Smooth muscle cell of trachea (primary cell): ENCODE measurements at places on chromosomes 1 and 21. TPM values are rescaled to one million over a fixed set of nuclear protein-coding genes. Genes with fewer than 3 reads are reported as not detected.

The CD84 gene
- total RNA-seq = not detected in 2 replicates

The NTRK1 gene
- not detected in 2 replicates for total RNA-seq

The FMO3 gene
- total RNA-seq = 5.1 and 15.6 TPM in 2 replicates

The S100A8 gene
- total RNA-seq = not detected in 2 replicates

The FAM3B gene
- not detected in 2 replicates for total RNA-seq

The GJC2 gene
- 14.4 and 14.8 TPM in 2 replicates for total RNA-seq

The ZFP69B gene
- total RNA-seq = 2.2 and 3.8 TPM in 2 replicates

The LRRC71 gene
- total RNA-seq = not detected in 2 replicates

The COL11A1 gene
- 2.5 and 3.3 TPM in 2 replicates for total RNA-seq

The AADACL4 gene
- total RNA-seq = not detected in 2 replicates

The GSTM1 gene
- 0.15 and 25.1 TPM in 2 replicates for total RNA-seq

The SLC45A1 gene
- total RNA-seq = 1.2 and 4.8 TPM in 2 replicates

The FCMR gene
- 0.29 TPM in 1 of 2 replicates, not detected in the other for total RNA-seq

The ERRFI1 gene
- 11.5 and 19.5 TPM in 2 replicates for total RNA-seq

The DEPDC1 gene
- total RNA-seq = 3.3 and 35.5 TPM in 2 replicates

The VCAM1 gene
- 2.9 and 23.3 TPM in 2 replicates for total RNA-seq

The HSPA6 gene
- total RNA-seq = 4.7 and 6.5 TPM in 2 replicates

The TDRD10 gene
- 0.17 TPM in 1 of 2 replicates, not detected in the other for total RNA-seq

The IL20 gene
- not detected in 2 replicates for total RNA-seq

The SLC30A2 gene
- total RNA-seq = not detected in 2 replicates

The SLC6A9 gene
- total RNA-seq = 1.6 and 7.4 TPM in 2 replicates

The GBP7 gene
- total RNA-seq = not detected in 2 replicates

The FAM110D gene
- total RNA-seq = not detected in 2 replicates

The TCHH gene
- total RNA-seq = under 0.01 TPM in 1 of 2 replicates, not detected in the other

The GNL2 gene
- 56.4 and 66.9 TPM in 2 replicates for total RNA-seq

The ADAM15 gene
- total RNA-seq = 61.1 and 134 TPM in 2 replicates

The MSH4 gene
- under 0.01 and 0.33 TPM in 2 replicates for total RNA-seq

The TMOD4 gene
- 0.17 and 0.29 TPM in 2 replicates for total RNA-seq

The FAM78B gene
- total RNA-seq = 0.29 and 0.50 TPM in 2 replicates
